ENCODE measurements at places on chromosomes 16 and 17.

- DNase-seq: no peak
Measured at GRCh38 chr17:46950997-46951621, 27.9 kb downstream of the RPRML start.

DNA sequence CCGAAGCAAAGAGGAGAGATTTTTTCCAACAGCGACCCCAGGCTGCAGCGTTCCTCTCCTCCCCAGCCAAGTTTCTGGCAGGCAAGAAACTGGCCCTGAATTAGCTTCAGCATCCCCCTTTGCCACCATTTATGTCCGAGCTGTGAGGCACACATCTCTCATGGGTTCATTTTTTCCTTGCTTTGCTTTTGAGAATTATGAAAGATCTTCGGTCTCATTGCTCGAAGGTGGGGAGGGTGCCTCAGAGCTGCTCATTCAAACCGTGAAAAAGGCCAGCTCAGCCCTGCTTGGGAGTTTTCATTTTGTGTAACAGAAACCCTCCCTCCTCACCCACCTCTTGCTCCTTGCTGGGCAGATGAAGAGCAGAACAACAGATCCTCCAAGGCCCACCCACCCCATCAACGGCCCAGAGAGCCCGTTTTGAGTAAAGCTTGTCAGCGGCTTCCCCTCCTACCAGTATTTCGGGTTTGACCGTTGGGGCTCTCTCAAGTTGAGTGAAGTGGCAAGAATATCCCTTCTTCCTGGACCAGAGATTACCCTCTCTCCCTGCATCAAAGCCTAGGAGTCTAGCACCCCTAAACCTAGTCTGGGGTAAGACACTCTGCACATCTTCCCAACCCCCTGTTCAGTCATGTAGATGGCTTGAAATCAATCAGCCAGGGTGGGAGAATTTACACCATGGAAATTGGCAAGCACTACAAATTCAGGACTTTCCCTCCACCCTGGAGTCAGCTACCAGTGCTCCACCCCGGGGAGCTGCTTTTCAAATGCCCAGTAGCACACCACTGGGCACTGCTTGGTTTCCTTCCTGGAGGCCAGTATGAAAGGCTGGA is 1.8 kb downstream of the CCR7 start:
- DNase-seq: no peak

GRCh38 chr16:30722443-30722842 is 23.5 kb downstream of the SRCAP start:
- DNase-seq: no peak

- DNase-seq: no peak
Measured at GRCh38 chr17:65290616-65291015, 153.4 kb downstream of the RGS9 start.

- no peak for DNase-seq
Measured at GRCh38 chr17:2181206-2181896, 122.2 kb downstream of the SMG6 start.

DNA sequence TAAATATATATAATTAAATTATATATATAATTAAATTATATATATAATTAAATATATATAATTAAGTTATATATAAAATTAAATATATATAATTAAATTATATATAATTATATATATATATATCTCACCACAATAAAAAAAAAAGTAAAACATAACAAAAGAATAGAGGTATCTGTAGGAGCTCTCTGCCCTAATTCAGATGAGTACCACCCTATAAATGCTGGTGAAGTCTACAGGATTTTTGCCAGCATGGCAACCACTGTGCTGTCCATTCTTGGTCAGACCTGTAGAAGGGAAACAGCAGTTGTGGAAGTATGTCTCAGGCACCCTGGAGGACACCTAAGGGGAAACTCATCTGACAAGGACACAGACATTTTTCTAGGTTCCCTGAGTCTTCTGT is 259.7 kb downstream of the PRKCA start:
- DNase-seq: no peak

- DNase-seq: no peak
Measured at GRCh38 chr16:19589771-19590302, 34.3 kb downstream of the VPS35L start.
